ENCODE measurements at places on chromosomes 2 and 18. TPM values are rescaled to one million over a fixed set of nuclear protein-coding genes. Genes with fewer than 3 reads are reported as not detected.

The C2orf72 gene
- total RNA-seq, result 0.66 TPM

GRCh38 chr2:42138163-42139015 is 30.8 kb upstream of the EML4 start:
- DNase-seq, result peak; percentile 58

The ARHGAP28 gene
- total RNA-seq, result not detected

GRCh38 chr2:100588071-100588786 is 25.4 kb downstream of the PDCL3 start:
- DNase-seq, result no peak

GRCh38 chr2:170974304-170974993 is 45.4 kb downstream of the GORASP2 start:
- peak; percentile 41 for DNase-seq

GRCh38 chr2:47299555-47299954 is 103.4 kb upstream of the MSH2 start:
- no peak for DNase-seq

- DNase-seq, result no peak
Observed at GRCh38 chr2:105362862-105363591, 25.7 kb downstream of the C2orf49 start.

GRCh38 chr2:168320267-168320666 is 72.9 kb upstream of the STK39 start:
- DNase-seq, result no peak

GRCh38 chr2:196992466-196992865 is 66.0 kb upstream of the PGAP1 start:
- DNase-seq, result no peak

DNA sequence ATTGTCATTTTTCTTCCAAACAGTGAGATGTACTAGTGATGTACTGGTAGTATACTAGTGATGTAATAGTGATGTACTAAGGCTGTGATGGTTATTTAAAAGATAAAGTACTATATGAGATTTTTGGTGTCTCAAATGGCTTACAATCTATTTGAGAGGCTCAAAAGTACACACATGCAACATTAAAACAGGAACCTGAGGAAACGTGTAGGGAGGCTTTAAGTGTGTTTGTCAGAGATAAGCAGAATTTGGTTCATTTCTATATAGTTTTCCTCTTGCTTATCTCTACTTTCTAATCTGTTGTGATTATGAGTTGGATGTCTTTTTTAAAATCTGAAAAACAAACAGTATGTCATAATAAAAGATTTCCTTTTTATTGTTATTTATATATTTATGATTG is 100.9 kb upstream of the SERTAD2 start:
- no peak for DNase-seq

The HOXD8 gene
- not detected for total RNA-seq

GRCh38 chr2:212531499-212531898 is 7.1 kb downstream of the ERBB4 start:
- no peak for DNase-seq

DNA sequence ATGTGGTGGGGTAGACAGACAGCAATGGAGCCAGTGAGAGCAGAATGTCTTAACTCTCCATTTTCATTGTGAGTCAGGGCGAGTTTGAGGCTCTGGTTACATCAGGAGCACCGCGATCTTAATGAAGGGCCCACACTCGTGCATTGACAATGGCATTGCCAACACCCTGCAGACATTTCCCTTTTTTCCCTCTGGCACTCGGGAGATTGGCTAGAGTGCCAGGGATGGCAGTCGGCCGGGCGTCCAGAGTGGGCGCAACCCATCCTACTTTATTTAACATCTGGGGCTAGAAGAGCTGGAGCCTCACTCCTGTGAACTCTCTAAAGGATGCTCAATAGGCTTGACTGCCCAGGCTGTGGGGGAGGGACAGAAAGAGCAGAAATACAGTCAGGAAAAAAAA is 9.7 kb downstream of the PROKR1 start:
- no peak for DNase-seq

DNA sequence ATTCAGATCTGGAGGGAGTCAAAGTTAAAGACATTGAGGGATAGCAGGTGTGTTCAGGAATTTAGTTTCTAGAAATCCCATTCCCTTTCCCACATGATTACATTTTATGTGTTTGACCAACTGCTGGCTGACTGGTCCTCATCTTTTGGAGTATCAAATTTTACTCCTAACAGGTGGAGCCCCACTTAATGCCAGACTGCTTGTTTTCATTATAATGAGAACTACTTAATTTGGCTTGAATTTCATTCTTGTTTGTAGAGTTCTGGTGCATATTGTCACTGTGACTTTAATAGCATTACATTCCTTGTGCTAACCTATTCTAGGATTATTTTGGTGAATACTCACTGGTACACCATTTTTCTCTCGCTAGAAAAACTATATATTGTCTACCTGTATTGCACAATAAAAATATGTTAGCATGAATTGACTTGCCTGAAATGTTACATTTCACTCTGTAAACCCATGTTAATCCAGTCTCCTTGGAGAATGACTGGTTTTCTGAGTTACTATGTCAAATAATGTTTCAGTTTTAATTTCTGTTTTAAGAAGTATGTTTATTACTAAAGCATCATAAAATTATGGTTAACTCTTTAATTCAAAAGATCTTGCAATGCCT is 98.2 kb downstream of the TANC1 start:
- no peak for DNase-seq

GRCh38 chr2:54240515-54241469 is 15.2 kb downstream of the TSPYL6 start:
- DNase-seq, result no peak

The FEV gene
- not detected for total RNA-seq

- DNase-seq, result no peak
Observed at GRCh38 chr2:120269816-120270215, 17.2 kb downstream of the RALB start.

- no peak for DNase-seq
Observed at GRCh38 chr2:152418688-152419087, 83.7 kb downstream of the FMNL2 start.
